ENCODE measurements at places on chromosomes 4 and X.
A peak's percentile ranks its signal among the peaks of the same experiment; 100 is the strongest.

DNA sequence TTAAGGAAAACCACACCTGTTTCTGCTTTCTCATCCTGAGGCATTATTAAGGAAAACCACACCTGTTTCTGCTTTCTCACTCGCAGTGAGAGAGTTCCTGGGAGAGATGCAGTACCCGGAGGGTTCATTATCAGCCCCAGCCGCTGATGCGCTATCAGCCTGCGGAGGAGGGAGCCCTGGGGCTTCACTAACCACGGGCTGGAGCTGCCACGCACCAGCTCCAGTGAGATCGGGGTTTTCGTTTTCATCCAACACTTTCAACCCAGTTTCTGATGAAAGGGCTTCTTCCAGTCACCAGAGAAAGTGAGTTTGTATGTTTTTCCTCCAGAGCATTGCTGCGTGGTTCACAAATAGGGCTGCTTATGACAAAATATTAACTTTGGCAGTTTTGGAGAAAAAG, 93.2 kb upstream of the PRKX start:
- no peak for DNase-seq

DNA sequence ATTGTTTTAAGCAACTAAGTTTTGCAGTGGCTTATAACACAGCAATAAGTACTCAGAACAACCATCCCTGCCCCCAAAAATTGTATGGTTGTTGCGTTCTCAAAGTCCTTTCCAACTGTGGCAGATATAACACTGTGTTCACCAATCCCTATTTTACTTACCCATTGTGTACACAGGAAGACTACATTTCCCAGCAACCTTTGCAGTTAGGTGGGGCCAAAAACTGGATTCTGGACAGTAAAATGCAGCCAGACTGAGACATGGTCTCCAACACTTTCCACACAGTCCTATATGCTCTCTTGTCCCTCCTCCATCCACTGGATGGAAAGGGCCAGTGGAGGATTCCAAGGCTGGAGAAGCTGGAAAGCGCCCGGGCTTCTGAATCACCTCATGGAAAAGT, 523.6 kb downstream of the BCOR start:
- no peak for DNase-seq

DNA sequence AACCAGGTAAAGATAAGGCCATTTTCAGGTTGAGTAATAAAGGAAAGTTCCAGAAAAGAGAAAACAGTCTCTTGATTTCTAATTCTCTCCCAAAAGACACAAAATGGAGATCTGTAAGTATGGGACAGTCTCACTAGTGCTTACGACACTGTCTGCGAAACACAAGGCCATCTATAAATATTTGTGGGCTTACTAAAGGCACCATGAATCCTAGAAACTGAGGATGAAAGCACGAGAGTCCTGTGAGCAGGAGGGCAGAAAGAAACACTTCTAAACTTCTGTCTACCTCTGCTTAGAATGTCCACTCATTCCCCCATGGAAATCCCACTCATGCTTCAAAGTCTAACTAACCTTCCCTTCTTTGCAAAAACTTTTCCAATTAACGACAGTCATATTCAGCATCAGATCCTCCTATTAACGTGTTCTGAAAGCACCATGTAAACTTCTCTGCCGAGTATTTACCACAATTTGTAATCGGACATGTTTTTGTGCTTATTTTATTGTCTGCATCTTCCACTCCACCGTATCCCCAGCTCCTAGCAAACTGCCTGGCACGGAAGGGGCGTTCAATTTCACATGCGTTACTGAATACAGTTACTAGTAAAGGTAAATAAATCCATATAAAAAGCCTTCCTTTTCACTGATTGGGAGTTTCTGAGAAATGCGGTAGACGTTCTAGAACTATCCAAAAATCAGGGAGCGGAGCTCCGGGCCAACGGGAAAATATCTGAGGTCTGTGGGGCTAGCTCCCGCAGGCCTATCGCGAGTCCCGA, 665 bp downstream of the PSMD10 start:
- DNase-seq, result peak; percentile 4

- DNase-seq, result no peak
Measured at GRCh38 chrX:24241822-24242648, 71.8 kb downstream of the SUPT20HL2 start.

DNA sequence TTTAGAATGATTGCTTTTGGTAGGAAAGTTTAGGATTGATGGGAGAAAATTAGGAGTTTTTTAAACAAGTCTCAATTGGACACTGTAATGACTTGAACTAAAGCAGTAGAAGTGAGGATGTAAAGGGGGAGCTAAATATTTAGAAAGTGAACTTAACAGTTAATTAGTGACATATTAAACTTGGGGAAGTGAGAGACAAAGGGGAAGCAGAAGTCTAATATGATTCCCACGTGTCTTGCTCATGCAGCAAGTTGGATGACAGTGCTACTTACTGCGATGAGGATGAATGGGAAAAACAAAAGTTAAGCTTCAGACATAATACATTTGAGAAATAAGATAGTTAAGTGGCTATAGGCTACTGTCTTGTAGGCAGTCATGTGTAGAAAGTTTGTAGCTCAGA, 110.4 kb downstream of the RPA4 start:
- no peak for DNase-seq

GRCh38 chrX:113545040-113545439, 704.4 kb upstream of the AMOT start:
- no peak for DNase-seq

- DNase-seq, result no peak
Measured at GRCh38 chrX:8579602-8580001, 115.0 kb downstream of the VCX3B start.

DNA sequence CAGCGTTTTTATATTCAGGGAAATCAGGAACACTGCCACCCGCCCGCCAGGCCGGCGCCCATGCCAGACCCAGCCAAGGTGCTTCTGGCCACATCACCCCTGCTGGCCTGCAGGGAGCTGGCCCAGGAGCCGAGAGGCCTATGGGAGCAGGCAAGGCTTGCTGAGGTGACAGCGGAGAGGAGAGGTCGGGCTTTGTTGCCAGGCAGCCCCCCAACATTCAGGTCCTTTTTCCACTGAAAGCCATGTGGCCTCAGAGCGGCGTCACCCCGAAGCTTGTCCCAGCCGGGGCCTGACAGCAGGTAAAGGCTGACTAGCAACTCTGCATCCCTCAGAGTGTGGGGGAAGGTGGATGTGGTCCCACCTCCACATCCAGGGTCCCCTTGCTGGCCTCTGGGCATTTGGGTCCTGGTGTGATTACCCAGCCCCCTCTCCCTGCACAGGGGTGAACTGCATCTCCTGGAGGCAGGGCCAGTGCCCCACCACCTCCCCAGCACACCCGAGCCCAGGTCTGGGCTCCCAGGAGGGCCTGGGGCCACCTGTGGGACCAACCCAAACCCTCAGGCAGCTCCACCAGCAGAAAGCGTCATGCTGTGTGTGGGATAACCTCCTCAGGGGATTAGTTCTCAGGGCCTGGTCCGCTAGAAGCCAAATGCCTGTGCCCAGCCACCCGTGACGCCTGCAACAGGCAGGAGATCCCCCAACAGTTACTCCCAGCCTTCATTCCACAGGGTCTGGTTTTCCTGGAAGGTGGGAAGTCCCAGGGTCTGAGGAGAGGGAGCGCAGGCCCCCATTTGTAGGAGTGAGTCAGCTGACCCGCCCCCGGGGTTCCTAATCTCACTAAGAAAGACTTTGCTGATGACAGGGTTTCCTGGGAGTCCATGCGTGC, at the start of gene PDE6B:
Gene PDE6B (plus strand): TSS at position 869 of the 886 bp plus-strand sequence. CDS start 54 bp downstream, outside the sequence.
- DNase-seq, result peak; percentile 55

- DNase-seq, result no peak
Measured at GRCh38 chrX:84710611-84711010, 208.4 kb upstream of the HDX start.

DNA sequence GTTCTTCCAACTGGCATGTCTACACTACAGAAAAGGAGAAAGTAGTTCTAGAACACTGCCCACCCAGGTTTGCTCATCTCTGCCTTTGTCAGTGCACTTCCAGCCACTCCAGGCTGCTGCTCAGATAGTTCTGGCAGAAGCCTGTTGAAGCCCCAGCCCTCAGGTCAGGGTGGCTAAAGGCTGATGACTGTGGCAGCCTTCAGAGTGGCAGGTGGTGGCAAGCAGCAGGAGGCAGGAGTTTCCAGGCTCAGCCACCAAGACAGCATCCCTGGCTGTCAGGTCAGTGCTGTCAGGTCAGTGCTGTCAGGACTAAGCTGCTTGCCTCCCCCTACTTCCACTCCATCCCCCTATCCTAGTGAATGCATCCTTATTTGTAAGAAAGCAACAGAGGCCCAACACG, 100.4 kb downstream of the MAMLD1 start:
- DNase-seq, result no peak

DNA sequence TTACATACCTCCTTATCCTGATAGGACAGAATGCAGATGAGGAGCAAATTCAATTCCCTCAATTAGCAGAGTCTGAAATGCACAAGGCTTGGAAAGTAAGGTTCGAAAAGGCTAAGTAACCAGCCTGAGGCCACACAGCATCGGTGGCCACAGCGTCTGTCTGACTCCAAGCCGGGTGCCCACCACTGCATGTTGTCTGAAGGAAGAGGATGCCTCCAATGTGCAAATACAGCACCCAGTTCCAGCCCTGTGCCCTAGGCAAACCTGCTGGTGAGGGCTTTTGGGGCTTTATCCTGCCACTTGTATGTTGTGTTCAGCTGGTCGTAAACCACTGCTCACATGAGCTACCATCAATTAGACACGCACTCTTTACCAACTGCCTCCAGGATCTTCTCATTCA, 48.6 kb upstream of the PPP2R2C start:
- no peak for DNase-seq

DNA sequence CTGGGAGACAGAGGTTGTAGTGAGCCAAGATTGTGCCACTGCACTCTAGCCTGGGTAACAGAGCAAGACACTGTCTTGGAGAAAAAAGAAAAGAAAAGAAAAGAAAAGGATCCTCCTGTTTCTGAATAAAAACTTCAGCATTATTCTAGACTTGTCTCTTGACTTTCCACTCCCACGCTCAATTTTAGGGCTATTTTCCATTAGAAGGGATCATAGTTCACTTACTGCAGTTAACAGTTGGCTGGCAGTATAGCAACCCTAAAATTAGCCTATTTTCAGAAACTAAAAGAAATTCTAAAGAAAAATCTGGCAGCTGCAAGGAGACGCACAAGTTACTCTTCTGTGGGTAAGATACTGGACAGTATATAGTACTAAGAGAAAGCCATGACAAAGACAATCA, 28.1 kb downstream of the THOC2 start:
- no peak for DNase-seq

GRCh38 chrX:30212172-30212571, 3.2 kb upstream of the MAGEB2 start:
- DNase-seq, result no peak

DNA sequence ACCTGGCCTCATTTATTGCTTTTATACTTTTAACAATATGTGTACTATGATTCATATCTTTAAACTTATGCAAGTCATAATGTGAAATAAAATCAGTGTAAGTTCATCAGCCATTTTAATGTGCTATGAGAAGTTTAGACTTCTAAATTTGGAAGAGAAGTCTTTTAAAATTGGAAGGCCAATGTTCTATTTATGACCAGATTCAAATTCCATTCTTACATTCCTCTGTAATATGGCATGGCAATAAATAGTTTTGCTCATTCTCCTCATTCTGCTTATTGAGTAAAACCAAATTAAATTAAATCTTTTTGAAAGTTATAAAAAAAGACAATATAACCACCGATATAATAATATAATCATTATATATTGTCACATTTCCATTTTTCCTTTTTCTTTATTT, 126.2 kb downstream of the SORBS2 start:
- DNase-seq, result no peak

GRCh38 chrX:38216642-38217041, 4.0 kb downstream of the SRPX start:
- no peak for DNase-seq

- DNase-seq, result no peak
Measured at GRCh38 chr4:79267671-79268070, 58.2 kb downstream of the NAA11 start.

DNA sequence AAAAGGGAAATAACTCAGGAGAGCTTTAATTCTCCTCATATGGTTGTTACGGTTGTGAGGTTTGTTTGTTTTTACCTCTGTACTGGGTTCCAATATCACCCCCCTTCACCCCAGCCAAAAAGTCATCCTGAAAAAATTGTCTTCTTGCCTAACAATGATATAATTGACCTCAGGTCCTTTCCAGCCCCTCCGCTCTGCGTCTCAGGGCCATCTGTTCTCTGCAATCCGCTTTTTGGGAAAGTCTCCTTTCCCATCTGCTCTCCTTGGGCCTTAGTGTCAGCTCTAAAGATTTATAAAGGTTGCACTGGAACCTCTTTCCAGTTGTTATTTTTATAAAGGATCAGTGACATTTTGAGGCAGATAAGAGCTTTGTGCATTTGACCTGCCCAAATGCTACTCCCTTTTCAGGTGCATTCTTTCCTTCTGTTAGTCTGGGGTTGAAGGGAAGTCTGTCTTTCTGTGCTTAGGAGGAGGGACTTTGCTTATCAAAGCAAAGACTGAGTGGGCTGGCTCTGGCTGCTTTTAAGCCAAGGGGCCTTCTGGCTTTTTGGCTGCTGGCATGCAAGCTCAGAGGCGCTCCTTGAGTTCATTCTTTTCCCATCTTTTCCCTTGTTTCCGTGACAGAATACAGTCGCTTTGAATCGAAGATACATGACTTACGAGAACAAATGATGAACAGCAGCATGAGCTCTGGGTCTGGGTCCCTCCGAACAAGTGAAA, 34.1 kb downstream of the DLG3 start:
- DNase-seq, result no peak

DNA sequence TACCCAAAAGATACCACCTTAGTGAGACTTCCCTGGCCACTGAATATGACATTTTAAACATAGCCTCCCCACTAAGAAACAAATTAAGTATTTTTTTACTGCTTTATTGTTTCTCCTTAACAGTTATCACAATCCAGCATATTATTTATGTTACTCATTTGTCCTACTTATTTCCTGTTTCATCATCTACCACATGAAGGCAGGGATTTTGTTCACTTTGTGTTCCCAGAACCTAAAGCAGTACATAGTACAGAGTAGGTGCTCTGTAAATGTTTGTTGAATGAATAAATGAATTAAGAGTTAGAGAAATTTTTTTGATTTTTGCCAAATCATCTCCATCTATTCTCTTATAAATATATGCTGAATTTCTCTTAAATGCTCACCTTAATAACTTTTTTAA, 318.4 kb upstream of the GIMD1 start:
- DNase-seq, result no peak

DNA sequence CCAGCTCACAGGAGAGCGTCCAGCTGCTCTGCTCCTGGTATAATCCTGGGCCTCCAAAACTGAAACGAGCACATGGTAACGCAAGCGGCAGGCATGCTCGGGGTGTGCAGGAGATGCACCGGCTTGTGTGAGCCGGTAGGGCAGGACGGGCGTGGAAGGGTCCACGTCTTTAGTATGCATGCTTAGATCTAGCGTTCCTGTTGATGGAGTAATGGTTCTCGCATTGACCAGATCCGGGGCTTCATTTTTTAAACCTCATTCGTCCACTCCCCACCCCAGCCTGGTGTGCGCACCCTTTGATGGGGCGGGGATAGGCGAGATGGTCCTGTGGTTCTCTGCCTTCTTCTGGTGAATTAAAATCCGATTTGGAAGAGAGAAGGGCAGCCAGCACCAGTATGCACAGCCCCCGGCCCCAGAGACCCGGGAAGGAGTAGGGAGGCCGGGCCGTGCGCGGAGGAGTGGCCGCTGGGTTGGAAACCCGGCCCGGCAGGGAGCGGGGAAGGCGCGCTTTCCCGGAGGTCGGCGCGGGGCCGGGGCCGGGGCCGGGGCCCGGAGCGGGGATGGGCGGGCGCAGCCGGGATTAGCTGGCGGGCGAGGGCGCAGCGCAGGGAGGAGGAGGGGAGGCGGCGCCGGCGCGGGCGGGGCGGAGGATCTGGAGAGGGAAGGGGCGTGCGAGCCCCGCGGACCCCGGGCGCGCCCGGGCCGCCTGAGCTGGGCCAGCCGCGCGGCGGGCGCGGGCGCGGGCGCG, 39.9 kb downstream of the FAM149A start:
- no peak for DNase-seq

GRCh38 chrX:12441381-12442128, 303.3 kb downstream of the FRMPD4 start:
- DNase-seq, result no peak
